ENCODE measurements at places on chromosomes 4 and X.

DNA sequence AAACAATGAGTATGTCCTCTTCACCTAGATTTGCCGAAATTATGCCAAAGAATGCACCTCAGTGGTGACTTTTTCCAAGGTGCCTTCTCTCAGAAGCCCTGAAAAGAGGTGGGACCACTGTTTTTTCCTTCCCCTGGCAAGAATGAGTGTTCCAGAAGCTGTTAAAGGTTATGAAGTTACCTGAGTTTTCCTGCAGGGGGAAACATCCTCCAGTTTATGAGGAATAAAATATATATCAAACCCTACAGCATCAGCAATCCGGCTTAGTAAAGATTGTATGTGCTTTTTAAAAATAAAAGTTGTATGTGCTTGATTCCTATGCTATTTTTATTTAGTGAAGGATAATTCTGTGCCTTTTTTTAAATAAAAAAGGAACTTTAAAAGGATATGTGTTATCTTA, 73.3 kb downstream of the RBM46 start:
- peak; percentile 45 for DNase-seq

DNA sequence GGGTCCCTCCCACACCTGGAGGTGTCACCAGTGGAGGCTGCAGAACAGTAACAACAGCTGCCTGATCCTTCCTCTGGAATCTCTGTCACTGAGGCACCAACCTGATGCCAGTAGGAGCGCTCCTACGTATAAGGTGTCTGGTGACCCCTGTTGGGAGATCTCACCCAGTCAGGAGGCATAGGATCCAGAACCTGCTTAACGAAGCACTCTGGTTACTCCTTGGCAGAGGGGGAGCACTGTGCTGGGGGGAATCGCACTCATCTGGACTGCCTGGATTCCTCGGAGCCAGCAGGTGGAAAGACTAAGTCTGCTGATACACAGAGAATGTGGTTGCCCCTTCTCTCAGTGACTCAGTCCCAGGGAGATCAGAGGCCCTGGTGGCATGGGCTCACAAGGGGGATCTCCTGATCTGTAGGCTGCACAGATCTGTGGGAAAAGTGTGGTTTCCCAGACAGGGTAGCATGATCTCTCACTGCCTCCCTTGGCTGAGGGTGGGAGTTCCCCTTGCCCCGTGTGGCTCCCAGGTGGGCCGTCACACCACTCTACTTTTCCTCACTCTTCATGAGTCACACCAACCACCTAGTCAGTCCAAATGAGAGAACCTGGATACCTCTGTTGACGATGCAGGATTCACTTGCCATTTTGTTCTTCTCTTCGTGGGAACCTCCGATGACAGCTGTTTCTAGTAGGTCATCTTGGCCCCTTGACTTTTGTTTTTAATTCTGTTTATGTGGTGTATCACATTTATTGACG, 305.9 kb downstream of the IDS start:
- no peak for DNase-seq

- DNase-seq, result no peak
Measured at GRCh38 chr4:3766036-3766784, at the start of gene ADRA2C. Gene ADRA2C, plus strand, starts transcription at chr4:3766385. Its CDS starts 222 bp downstream, at chr4:3766607.

GRCh38 chr4:149279331-149279730, 536.3 kb downstream of the IQCM start:
- no peak for DNase-seq

GRCh38 chr4:22988526-22988925, 295.8 kb downstream of the GBA3 start:
- peak; percentile 6 for DNase-seq

DNA sequence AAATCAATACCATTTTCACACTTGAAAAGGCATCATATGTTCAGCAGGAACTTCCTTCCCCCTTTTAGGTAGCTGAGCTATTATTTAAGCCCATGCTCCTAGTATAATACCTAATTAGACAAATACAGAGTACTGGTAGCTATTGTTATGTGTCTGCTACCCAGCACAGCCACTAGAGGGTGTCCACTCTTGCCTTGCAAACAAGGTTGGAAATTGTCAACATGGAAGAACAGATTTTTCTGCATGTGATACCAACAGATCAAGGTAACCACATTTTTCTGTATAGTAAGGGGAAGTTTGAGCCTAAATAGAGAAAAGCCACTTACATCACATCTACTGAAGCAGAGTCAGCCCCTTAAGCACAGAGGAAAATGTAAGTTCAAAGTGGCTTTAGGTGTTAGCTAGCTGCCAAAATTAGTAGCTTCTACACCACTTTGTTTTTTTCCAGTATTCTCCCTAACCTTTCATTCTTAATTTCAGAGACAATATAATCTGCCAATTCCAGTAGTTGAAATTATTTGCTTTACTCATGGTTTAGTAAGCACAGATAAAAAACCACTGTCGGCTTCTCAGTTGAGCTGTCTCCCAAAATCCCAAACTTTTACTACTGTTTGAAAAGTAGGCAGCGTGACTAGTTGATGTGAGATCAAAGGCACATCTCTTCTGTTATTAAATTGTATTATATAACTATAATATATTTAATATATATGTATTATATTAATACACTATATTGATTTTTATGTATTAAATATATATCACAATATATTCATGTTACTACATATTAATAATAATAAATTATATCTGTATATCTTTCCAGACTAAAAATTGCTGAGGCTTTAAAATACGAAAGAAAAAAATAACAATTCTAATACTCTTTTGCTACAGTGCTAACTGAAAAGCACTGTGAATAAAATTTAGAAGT, 38.2 kb downstream of the EDNRA start:
- DNase-seq, result peak; percentile 86

DNA sequence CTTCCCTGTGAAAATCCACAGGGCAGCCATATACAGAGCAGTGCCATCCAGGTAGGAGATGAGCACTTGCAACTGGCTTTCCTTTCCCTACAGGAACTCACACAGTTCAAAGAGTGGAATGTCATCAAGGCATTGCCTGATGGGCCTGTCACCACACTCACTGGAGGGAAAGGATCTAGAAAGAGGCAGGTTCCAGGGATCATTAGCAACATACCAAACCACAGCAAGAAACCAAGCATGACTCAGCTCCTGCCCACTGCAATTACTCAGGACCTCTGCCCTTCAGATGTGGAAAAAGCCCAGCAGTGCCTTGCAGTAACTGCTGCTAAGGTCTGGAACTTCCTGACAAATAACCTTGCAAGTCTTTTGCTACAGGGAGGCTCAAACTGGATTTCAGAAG, 101.2 kb downstream of the ZNF674 start:
- DNase-seq, result peak; percentile 60

GRCh38 chr4:33072298-33073089, 2352.3 kb downstream of the PCDH7 start:
- DNase-seq, result peak; percentile 45

- no peak for DNase-seq
Measured at GRCh38 chr4:186266729-186267456, 904 bp downstream of the F11 start.

DNA sequence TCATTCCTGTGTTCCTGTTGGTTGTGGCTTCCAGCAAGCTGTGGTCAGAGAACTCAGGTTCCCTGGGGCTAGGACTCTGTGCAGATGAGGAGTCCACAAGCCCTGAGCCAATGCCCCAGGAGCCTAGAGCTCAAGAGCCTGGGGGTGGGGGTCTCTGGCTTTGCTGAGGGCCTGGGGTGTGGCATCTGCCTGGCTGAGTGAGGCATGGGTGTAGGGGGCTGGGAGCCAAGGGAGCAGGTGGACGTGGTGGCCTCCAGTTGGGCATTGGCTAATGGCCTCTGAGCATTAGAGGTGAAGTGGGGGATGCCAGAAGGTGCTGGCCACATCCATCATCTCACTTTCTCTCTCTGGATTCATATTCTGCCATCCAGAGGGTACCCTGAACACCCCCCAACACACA, 5.3 kb upstream of the MAMLD1 start:
- no peak for DNase-seq

DNA sequence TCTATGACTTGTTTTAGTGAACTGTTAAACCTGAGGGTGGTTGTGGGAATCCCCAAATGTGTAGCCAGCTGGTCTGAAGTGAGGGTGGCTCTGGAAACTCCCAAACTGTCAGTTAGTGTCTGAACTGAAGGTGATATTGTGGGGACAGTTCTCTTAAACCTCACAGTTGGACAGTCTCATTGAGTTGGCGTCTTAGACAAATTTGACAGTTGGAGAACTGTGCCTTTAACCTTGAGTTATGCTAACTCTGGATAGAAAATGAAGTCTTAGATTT, 20.7 kb upstream of the CTSO start:
- no peak for DNase-seq

DNA sequence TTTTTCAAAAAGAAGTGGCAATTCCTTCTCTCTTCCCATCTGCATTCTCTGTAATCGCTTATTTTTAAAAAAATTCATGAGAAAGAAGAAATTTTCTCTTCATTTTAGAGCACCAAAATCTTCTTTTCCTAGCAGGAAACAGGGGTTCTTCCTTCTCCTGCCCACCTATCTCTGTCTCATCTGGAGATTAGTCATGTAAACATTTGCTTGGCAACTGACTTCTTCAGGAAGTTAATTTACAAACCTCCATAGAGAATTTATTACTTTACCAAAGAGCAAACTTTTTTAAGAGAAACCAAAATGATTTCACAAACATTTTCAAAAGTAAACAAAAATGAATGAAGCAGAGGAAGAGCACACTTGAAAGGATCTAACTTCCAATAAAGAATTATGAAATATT, 13.5 kb downstream of the TTC29 start:
- DNase-seq, result no peak

- DNase-seq, result no peak
Measured at GRCh38 chrX:43108828-43109227, 330.9 kb upstream of the PPP1R2C start.

GRCh38 chr4:189773909-189774308, 166.8 kb upstream of the FRG1 start:
- no peak for DNase-seq

DNA sequence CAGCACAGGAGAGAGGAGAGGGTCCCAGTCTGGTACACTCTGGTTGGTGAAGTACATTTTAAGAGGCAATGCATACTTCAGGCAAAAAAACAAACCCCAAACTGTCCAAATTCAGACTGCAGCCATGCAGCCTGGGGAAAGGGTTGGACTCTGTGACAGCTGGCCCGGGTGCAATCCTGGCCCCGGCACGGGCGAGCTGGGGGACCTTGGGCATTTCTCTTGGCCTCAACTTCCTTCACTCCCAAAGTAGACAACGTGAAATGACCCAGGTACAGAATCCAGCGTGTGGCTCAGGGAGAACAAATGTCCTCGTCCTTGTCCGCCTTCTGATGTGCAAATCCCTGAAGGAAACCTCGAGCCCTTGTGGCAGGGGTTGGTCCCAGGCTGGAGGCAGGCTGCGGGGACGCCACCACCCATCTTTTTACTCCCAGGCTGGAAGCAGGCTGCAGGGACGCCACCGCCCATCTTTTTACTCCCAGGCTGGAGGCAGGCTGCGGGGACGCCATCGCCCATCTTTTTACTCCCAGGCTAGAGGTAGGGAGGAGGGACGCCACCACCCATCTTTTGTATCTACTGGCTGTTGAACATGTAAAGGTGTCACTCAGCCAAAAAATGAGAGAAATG, 62.3 kb downstream of the ACOX3 start:
- no peak for DNase-seq

GRCh38 chr4:140172960-140173359, 19.0 kb upstream of the MAML3 start:
- DNase-seq, result no peak

GRCh38 chr4:14375816-14376215, 626.5 kb upstream of the CPEB2 start:
- peak; percentile 15 for DNase-seq

GRCh38 chrX:40054793-40055192, 43.0 kb downstream of the BCOR start:
- DNase-seq, result no peak

DNA sequence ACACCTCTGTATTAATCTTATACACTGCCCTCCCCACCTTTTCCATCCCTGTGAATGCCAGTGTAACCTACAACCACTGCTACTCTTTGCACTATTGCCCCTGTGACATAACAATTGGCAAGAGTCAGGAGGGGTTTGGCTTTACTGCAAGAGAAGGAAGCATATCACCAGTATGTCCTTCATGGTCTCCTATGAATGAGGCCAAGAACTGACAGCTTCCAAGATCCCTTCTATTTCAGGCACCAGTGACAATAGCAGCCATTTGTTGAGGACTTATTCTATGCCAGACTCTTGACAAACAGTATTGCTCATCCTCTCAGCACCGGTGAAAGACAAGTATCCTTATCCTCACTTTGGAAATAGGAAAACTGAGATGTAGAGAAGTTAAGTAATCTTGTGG, 363.9 kb downstream of the MID1IP1 start:
- no peak for DNase-seq

GRCh38 chrX:30795981-30796958, 92.8 kb downstream of the TAB3 start:
- no peak for DNase-seq

DNA sequence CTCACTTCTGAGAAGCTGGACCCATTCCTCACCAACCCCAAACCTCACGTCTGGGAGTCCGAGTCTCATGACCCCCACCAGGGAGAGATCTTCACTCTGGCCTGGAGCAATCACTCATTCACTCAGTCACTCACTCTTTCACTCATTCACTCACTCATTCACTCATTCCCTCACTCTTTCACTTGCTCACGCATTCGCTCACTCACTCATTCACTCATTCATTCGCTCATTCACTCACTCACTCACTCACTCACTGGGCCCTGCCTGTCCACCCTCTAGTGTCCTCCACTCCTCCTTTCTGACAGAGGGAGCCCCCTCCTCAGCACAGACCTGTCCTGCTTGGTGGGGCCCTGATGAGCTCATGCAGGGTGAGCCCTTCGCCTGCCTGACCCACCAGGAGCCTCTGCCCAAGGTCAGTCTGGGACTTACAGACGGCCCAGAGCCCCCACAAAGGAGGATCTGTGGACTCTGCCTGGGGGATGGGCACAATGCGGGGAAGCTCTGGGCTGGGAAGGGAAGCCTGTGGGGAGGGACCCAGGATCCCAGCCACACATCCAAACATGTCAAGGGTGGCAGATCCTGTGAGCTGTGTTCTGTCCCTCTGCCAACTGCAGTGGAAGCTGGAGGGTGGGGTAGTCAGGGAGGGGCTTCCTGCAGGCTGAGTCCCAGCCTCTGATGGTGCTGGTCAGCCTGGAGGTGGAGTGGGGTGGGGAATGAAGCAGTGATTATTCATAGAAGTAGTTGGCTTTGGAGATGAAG, 18.5 kb downstream of the CPZ start:
- DNase-seq, result no peak

DNA sequence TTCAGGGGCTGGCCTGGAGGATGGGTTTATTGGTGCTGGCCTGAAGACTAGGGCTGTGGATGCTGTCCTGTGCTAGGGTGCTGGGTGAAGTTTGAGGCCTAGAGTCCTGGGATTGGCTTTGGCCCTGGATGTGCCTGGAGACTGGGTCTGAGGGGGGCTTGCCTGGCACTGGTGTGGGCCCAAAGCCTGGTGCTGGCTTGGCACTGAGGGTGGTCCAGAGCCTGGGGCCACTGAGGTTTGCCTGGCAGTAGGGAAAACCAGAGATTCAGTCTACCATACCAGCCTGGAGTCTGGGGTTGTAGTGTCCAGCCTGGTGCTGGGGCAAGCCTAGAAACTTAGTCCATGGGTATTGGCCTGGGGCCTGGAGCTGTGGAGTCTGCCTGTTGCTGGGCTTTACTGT, 16.6 kb downstream of the BMP15 start:
- DNase-seq, result no peak

GRCh38 chrX:109841869-109842579, 109.0 kb upstream of the ACSL4 start:
- DNase-seq, result no peak

GRCh38 chr4:95500361-95500760, 48.4 kb downstream of the UNC5C start:
- no peak for DNase-seq
